ENCODE measurements at places on chromosomes 12 and 14. TPM values are rescaled to one million over a fixed set of nuclear protein-coding genes. Genes with fewer than 3 reads are reported as not detected.

DNA sequence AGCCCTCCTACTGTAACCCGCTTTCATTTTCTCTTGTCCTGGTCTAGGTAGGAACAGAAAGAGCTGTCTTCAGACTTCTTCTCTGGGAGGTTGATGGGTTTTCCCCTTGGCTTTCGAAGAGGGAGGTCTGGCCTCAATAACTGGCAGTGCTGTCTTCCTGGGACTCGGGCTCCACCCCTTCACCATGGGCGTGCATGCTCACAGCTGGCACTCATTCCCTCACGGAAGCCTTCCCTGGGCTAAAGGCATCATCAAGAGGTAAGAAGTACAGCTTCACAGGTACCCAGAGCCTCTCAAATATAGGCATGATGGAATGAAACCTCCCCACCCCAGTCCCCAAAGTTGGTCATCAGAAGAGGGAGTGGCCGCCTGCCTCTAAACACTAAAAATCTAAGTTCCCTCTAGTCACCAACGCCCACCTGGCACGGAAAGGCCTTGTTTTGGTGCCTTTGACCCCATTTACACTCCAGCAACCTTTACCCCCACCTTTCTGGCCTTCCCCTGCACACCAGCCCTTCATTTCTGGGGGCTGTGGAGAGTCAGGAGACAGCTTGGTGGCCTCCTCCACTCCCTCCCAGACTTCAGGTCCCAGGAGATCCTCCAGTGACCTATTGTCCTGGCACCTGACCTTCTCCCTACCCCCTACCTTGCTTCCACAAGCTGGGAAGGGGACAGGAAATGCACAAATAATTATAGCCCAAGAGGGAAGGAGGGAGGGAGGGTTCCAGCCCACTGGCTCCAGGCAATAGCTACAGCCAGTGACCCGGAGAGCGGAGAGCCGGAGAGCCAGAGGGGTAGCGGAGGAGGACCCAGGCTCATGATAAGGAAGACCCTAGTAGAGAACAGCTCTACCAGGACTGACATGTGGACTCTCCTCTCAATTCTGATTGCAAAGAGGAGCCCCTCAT, 2.8 kb downstream of the RAPGEF3 start:
- no peaks in the 10 kb centered on the region for H3K27me3 ChIP-seq
- peak overlapping the region; percentile 87 for H3K27ac ChIP-seq
- peak overlapping the region; percentile 55 for H3K4me3 ChIP-seq
- H3K36me3 ChIP-seq, result no peaks in the 10 kb centered on the region
- peaks cover 18% of the 10 kb centered on the region for H3K4me1 ChIP-seq

Gene KRT74
- not detected for total RNA-seq

GRCh38 chr12:96057986-96058553, 22.7 kb upstream of the LTA4H start:
- H3K27me3 ChIP-seq, result no peaks in the 10 kb centered on the region
- no peaks in the 10 kb centered on the region for H3K36me3 ChIP-seq
- no peak overlapping the region for H3K4me3 ChIP-seq
- no peaks in the 10 kb centered on the region for H3K4me1 ChIP-seq
- no peak for DNase-seq
- no peak overlapping the region for H3K27ac ChIP-seq

- H3K4me1 ChIP-seq, result peaks cover 32% of the 10 kb centered on the region
- no peak for DNase-seq
- H3K4me3 ChIP-seq, result no peak overlapping the region
- no peaks in the 10 kb centered on the region for H3K27me3 ChIP-seq
These were observed 10.1 kb downstream of the RAP1B start for GRCh38 chr12:68620519-68621471.

- no peak for DNase-seq
- H3K27ac ChIP-seq, result no peak overlapping the region
- peaks cover 18% of the 10 kb centered on the region for H3K4me1 ChIP-seq
- H3K36me3 ChIP-seq, result no peaks in the 10 kb centered on the region
- no peak overlapping the region for H3K4me3 ChIP-seq
These were observed 100.2 kb downstream of the SRGAP1 start for GRCh38 chr12:63944586-63945228.

Gene SLC17A8
- total RNA-seq, result not detected

Gene SPX
- total RNA-seq, result 19.4 TPM
